Endodermal cell (in vitro differentiated cells): ENCODE measurements at places on chromosomes 16 and 17.
A peak's percentile ranks its signal among the peaks of the same experiment; 100 is the strongest.

GRCh38 chr16:53084746-53085334 lies 30.0 kb downstream of the CHD9 start:
- DNase-seq, result no peak

- DNase-seq, result no peak
Measured at GRCh38 chr17:1022278-1023024, 25.5 kb downstream of the TIMM22 start.

GRCh38 chr16:12504312-12504711 lies 299.4 kb downstream of the CPPED1 start:
- DNase-seq, result no peak

DNA sequence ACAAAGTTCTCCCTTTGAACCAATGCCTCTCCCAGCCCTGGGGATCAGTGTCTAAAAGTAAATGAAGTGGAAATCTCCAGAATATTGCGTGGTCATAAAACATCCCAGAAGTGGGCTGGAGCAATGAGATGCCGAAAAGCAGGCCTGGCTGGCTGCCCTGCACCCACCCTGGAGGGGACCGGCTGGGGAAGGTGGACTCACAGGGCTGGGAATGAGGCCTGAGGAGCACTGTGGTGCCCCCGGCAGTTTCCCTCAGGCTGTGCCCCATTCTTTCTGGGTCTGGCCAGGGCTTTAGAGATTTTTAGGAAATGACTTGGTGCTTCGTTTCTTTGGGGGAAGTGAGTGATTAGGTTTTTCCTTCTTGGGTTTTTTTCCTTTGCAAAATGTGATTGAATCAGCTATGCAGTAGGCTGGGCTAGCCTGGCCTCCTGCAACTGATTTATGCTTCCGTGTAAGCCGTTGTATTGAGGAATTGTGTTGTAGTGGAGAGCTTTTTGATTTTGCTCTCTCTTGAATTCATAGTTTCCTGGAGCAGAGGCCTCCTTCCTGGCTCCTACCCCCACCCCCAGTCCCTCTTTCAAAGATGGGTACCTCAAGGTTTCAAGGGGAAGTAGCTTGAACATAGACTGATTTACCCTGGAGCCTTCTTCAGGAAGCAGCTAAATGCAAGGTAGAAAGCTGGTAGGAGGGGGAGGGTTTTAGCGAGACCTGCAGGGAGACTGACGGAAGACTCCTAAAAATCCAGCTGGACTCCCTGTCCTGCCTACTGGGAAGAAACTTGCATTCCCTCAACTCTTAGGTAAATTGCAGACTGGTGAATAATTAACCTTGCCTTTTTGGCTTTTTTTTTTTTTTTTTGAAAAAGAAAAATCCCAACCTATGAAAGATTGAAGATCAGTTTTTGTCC lies 170.2 kb downstream of the RAB11FIP4 start:
- DNase-seq, result no peak

DNA sequence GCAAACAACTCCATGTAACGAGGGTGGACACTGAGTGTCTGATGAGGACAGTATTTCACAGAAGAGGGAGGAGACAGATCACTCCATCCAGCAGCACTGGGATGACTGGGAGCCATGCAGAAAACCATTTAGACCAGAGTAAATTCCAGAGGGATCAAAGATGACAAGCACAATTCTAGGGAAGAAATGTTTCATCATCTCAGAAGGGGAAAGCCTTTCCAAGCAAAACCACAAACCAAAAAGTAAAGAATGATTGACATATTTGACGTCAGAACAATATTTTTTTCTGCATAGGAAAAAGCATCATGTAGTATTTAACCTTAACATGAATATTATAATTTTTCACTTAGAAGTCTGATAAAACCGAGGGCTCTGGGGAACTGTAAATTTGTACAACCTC lies 4.8 kb downstream of the DNASE1 start:
- peak; percentile 12 for DNase-seq

GRCh38 chr17:80781211-80781610 lies 210.4 kb upstream of the CHMP6 start:
- no peak for DNase-seq

- no peak for DNase-seq
Measured at GRCh38 chr16:49645263-49645662, 210.6 kb downstream of the ZNF423 start.

- DNase-seq, result no peak
Measured at GRCh38 chr17:59254742-59255141, 34.4 kb downstream of the GDPD1 start.

- DNase-seq, result peak; percentile 94
Measured at GRCh38 chr16:69112285-69113129, 7.1 kb downstream of the HAS3 start.

- no peak for DNase-seq
Measured at GRCh38 chr16:70634861-70635260, 11.5 kb upstream of the IL34 start.

DNA sequence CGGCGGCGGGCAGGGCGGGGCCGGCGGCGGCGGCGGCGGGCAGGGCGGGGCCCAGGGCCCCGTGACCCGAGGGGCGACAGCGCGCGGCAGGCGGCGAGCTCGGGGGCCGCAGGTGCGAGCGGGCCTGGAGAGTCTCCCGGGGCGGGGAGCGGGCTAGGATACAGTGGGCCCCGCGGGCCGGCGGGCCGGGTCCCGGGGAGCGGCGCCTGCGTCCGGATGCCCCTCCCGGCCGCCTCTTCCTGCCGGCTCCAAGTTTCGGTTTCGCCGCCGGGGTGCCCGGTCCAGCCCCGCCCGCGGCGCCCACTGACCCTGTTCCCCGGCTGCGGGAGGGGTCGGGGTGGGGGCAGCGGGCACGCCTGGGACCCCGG lies at the start of gene RNF213:
Gene RNF213, plus strand, starts transcription at position 62 of the 368 bp plus-strand sequence. CDS start 2,830 bp downstream, outside the sequence.
- peak; percentile 84 for DNase-seq

DNA sequence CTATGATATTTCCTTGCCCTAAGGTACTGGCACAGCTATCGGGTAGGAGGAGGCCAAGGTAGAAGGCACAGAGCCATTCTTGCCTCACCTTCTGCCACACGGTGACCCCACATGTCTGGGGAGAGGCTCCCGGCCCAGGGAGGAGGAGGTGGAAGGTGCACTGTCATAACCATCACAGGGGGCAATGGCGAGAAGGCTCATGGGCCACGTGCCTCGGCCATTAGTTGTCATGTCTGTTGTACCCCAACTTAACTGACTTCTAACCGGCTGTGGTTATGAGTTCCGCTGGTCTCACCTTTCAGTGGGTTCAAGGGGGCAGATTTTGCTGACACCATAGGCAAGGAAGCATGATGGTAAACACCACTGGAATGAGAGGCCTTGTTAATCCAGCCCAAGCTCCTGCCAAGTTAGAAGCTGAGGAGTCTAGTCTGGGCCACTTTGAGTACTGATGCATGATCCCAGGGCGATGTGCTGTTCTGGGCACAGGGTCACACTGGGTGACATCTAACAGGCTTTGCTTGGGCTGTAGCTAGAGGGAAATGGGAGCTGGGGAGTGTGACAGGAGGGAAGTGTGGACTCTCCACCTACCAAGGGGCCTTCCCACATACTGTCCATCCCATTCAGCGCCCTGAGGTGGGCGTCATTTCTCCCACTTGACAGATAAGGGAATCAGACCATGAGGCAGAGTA lies 39.6 kb downstream of the HLF start:
- DNase-seq, result peak; percentile 34

DNA sequence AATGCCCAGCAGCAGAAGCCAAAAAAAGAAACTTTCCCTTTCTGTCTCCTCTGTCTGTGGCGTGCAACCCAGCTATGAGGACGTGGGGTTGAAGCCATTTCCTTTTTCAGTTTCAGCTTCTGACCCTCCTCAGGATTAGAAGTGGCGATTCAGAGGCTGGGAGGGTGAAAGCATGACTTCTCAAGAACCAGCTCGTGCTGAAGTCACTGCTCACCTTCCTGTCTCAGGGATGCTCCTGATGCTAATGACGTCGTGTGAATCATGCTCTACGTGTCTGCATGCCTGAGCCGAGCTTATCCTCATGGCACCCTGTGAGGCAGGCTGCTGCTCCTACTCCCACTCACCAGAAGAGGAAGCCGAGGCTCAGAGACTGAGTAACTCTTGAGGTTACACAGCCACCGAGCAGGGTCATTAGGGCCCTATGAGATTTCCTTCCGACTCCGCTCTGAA lies 5.7 kb upstream of the LPO start:
- DNase-seq, result peak; percentile 83

DNA sequence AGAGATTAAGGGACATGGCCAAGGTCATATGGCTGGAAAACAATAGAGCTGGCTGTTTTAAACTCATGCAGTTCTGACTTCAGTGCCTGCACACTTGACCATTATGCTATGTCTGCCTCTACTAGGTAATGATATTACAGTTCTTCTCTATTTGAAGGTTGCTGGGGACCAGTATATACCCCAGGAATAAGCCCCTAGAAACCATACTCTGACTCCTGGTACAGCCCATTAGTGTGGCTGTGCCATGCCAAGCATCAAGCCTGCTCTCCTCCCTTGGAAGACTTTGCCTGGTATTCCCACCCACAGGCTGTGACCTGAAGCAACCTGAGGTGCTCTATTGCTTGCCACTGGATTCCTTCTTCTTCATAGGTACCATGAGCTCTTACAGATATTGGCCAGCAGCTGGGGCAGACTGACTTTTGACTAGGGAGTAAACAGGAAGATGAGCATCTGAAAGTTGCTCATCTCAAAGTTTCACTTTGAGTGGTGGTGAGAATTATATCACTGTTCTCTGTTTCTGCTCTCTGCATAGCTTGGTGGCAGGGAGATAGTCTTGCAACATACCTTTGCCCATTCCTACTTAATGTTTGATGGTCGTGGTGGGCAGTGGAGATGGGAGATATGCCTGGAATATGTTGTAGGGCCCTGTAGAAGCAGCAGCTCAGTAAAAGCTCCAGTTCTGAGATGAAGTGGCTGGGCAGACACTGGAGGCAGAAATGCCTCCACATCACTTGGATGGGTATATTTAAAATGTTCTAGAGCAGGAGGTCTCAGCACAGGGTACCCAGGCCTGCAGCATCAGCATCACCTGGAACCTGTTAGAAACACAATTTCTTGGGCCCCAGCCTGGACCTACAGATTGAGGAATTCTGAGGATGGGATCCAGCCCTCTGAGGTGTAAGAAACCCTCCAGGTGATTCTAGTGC lies 274.7 kb downstream of the HS3ST4 start:
- DNase-seq, result no peak

GRCh38 chr16:86249631-86250030 lies 260.7 kb upstream of the FOXF1 start:
- no peak for DNase-seq

- DNase-seq, result no peak
Measured at GRCh38 chr17:39920218-39921210, 2.1 kb upstream of the GSDMB start.

GRCh38 chr17:4340914-4341615 lies 25.4 kb downstream of the UBE2G1 start:
- no peak for DNase-seq
